ENCODE measurements at places on chromosomes 6 and 20.
A peak's percentile ranks its signal among the peaks of the same experiment; 100 is the strongest.

DNA sequence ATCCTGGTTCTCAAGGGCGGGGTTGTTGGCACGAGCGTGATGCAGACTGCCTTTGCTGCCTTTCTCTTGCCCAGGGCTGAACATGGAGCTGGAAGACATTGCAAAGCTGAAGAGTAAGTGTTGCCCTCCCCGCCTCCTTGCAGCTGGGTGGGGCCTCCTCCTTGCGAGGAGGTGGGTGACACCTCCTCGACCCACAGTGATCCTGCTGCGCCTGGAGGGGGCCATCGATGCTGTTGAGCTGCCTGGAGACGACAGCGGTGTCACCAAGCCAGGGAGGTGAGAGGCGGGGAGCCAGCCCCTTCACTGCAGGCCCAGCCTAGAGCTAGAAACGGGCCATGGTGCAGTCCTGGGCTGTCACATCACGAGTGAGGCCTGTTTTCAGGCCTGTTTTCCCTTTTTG, 18.4 kb upstream of the TNFRSF6B start:
- no peak for DNase-seq

GRCh38 chr20:6641012-6641411, 126.5 kb upstream of the BMP2 start:
- no peak for DNase-seq

DNA sequence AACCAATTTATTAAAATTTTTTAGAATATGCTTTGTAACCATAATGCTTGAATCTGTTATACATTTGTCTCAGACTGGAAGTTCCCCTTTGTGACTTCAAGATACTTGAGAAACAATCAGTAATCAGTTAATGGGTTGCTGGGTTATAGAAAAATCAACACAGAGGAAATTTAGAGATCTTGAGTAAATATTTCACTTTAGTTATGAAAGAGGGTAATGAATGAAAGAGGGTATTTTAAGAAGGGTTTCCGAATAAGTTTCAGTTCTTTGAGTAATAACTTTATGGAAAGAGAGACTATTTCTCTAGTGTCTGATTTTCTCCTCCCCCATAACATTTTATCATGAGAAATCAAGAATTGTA, 21.4 kb downstream of the ZFAND3 start:
- no peak for DNase-seq

GRCh38 chr6:40425192-40425919, 161.8 kb downstream of the LRFN2 start:
- no peak for DNase-seq

- DNase-seq = no peak
These were observed 1.3 kb upstream of the TAPBP start for GRCh38 chr6:33314943-33315792.

- no peak for DNase-seq
These were observed at the start of gene RIPPLY2 for GRCh38 chr6:83853178-83854000. RIPPLY2 (plus strand) TSS chr6:83853360; CDS start chr6:83853417, 57 bp downstream.

- DNase-seq = no peak
These were observed 3.9 kb upstream of the PTPRA start for GRCh38 chr20:2869381-2869780.

- DNase-seq = no peak
These were observed 213.5 kb downstream of the RFPL4B start for GRCh38 chr6:112560651-112561050.

DNA sequence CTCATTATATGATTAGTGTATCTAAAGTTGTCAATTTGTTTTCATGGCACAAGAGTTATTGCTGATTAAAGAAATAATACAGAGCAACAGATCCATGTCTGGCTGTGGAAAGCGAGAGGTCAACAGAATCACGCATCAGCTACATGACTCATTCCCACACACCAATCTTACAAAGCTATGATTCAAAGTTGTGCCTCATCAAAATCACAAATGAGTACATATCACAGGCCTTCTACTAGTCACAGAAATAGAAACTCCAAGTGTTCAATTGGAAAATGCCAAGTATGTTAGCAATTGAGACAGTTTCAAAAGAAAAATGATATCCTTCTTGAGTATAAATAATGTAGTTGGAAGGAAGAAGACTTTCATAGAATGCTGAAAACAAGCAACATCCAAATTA, 57.8 kb upstream of the NKAIN2 start:
- no peak for DNase-seq

GRCh38 chr6:118186672-118187567, 279.9 kb downstream of the SLC35F1 start:
- no peak for DNase-seq

- DNase-seq = peak; percentile 91
These were observed 648.5 kb downstream of the TFAP2A start for GRCh38 chr6:9766240-9766915.

DNA sequence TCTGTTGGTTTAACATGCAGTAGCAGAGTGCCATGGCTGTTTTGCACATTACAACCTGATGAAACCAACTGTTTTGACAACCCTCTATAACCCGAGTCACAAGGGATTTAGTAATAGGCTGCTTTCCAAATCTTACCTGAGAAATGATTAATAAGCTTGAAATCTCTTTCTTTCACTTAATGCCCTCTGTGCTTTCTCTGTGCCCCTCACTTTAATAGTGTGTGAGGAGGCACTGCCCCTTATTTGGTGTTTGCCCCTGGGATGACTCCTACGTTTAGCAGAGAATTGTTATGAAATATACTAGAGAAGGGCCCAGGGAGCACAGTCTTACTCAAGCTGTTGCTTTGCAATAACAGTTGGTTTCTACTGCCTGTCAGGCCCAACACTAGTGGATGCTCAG, 31.0 kb upstream of the PTCHD4 start:
- no peak for DNase-seq

DNA sequence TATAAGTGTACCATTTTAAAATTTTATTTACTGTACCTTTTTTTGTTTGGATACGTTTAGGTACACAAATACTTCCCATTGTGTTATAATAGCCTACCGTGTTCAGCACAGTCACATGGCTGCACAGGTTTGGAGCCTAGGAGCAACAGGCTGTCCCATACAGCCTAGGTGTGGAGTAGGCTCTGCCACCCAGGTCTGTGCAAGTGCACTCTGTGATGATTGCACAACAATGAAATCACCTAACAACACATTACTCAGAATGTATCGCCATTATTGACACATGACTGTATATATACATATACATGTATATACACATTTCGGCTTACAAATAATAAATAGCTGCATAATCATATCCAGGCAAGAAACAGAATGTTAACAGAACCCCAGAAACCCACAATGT, 15.4 kb downstream of the SERAC1 start:
- DNase-seq = no peak

- DNase-seq = no peak
These were observed 82.3 kb upstream of the BCLAF1 start for GRCh38 chr6:136371959-136372358.

DNA sequence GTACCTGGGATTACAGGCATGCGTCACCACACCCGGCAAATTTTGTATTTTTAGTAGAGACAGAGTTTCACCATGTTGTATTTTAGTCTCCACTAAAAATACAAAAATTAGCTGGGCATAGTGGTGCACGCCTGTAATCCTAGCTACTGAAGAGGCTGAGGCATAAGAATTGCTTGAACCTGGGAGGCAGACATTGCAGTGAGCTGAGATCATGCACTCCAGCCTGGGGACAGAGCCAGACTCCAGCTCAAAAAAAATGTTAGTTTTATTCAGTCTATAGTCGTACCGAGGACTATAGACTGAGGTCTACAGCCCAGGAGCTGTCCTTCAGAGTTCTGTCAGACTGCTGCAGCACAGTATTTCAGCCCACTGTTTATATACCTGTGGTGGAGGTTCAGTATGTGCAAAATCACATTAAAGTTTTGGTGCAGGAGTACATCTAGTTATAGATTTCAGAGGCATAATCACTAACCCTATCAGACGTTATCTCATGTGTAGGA, 3.6 kb upstream of the CASP8AP2 start:
- no peak for DNase-seq

DNA sequence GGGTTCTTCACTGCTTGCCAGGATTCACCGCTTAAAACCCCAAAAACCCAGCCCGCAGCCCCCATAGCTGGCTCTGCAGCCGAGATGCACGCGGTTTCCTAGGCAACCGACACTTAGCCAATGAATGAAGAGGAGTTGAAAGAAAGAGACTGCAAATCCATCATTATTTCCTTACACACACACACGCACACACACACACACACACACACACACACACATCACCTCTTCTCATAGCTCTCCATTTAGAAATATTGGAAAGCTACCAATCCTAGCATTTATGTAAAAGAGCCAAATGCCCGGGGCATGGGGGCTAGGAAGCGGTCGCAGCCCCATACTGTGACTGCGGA, 3.4 kb upstream of the TUBB2B start:
- no peak for DNase-seq

- DNase-seq = no peak
These were observed 208.3 kb downstream of the LY86 start for GRCh38 chr6:6796818-6797217.

DNA sequence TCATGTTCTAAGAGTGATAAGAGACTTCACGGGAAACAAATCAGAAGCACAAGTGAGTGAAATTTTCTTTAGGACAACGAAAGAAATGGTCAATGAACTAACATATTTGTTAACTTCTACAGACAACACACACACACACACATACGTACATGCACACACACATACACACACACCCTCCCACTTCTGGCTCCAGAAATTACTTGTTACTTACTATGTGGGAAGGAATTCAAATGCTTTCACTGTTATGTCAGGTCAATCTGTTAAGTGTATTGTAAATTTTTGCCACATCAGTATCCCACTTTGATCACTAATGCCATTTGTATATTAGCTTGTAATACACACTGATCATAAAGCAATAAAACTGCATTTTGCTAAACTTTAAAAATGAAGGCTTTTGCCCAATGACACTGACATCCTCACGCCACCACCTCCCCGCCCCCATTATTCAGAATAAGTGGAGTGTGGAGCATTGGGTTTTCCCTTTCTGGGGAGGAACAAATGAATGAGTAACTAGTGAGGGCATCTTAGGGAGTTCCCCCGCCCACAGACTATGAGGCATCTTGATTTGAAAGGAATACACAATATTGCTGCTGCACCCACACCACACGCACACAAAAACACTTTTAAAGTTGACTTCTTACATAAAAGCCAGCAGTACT, 76.2 kb downstream of the ATXN1 start:
- DNase-seq = no peak

DNA sequence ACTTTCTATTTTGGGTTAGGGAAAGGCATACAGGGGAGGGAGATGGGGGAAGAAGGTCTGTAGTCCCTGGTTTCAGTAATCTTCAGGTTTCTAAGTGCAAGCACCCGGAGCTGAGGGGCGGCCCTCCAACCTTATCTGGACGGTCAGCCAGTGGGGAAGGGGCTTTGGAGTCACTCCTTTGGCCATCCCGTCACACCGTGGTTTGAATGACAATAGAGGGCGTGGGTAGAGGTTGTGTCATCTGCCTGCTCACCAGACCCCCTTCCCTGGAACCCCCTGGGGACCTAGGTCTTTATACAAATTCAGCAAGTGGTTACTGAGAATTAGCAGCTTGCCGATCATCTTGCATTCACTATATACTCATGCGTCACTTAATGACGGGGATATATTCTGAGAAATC, 29.1 kb downstream of the STK35 start:
- no peak for DNase-seq
